ENCODE measurements at places on chromosomes 3 and 15. TPM values are rescaled to one million over a fixed set of nuclear protein-coding genes. Genes with fewer than 3 reads are reported as not detected.

- H3K4me1 ChIP-seq: no peaks in the 10 kb centered on the region
- no peak overlapping the region for H3K4me3 ChIP-seq
- DNase-seq: no peak
These were observed 65.9 kb downstream of the THSD4 start for GRCh38 chr15:71180986-71181853.

The SH3GL3 gene
- 0.22 TPM for total RNA-seq

The IL17RD gene
- 7.9 TPM for total RNA-seq

GRCh38 chr15:63918901-63919348, 85.2 kb upstream of the HERC1 start:
- H3K4me1 ChIP-seq: no peaks in the 10 kb centered on the region
- no peak overlapping the region for H3K27ac ChIP-seq
- no peak for DNase-seq
- H3K4me3 ChIP-seq: no peak overlapping the region
- no peaks in the 10 kb centered on the region for H3K27me3 ChIP-seq

DNA sequence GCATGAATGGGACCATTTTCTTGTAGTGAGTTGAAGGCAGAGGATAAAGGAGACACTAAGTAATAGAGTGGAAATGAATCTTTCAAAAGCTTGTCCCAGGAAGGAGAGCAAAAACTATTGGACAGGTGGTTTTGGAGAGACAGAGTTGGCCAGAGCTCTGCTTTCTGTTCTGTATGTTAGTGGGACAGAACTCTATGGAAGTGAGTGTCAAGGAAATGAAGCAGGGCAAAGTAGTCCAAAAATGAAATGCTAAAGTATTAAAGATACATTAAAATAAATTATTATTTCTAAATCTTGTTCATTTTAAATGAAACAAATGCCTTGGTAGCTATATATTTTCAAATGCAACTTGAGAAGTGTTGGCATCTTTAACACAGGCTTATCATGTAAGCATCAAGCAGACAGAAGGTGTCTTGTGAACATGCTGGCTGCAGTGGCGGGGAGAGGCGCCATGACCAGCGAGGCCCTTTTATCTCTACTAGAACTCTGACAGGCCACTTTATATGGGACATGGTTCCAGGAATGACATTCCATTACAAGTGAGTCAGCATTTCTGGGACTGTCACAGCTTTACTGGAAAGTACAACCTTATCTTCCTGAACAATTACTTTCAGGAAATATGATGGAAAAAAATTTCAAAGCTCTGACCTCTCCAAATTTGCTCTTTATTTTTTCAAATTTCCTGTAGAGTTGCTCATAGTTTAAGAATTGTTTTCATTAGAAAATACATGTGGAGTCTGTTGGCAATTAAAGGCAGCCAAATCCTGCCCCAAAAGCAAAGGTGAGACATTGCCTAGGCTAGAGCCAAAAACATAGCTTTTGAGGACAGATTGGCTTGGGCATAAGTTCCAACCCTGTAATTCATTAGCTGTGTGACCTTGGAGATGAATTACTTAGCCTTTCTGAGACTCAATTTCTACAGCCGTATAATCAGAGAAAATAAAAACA, 106.5 kb downstream of the ECT2 start:
- no peaks in the 10 kb centered on the region for H3K4me1 ChIP-seq
- H3K27me3 ChIP-seq: no peaks in the 10 kb centered on the region
- DNase-seq: peak; percentile 62
- H3K27ac ChIP-seq: no peak overlapping the region
- H3K36me3 ChIP-seq: no peaks in the 10 kb centered on the region
- H3K4me3 ChIP-seq: no peak overlapping the region

- H3K27ac ChIP-seq: no peak overlapping the region
- H3K27me3 ChIP-seq: no peaks in the 10 kb centered on the region
- no peak for DNase-seq
- no peaks in the 10 kb centered on the region for H3K4me1 ChIP-seq
- no peaks in the 10 kb centered on the region for H3K36me3 ChIP-seq
- no peak overlapping the region for H3K4me3 ChIP-seq
These were observed 34.6 kb downstream of the GLDN start for GRCh38 chr15:51375966-51376640.

- no peaks in the 10 kb centered on the region for H3K36me3 ChIP-seq
- H3K4me3 ChIP-seq: no peak overlapping the region
- no peaks in the 10 kb centered on the region for H3K27me3 ChIP-seq
- H3K4me1 ChIP-seq: no peaks in the 10 kb centered on the region
These were observed 284.2 kb downstream of the ROBO2 start for GRCh38 chr3:77324105-77324504.

- H3K36me3 ChIP-seq: no peaks in the 10 kb centered on the region
- H3K27me3 ChIP-seq: no peaks in the 10 kb centered on the region
- no peak overlapping the region for H3K27ac ChIP-seq
- DNase-seq: no peak
These were observed 22.3 kb upstream of the C2CD4B start for GRCh38 chr15:62187425-62187824.

DNA sequence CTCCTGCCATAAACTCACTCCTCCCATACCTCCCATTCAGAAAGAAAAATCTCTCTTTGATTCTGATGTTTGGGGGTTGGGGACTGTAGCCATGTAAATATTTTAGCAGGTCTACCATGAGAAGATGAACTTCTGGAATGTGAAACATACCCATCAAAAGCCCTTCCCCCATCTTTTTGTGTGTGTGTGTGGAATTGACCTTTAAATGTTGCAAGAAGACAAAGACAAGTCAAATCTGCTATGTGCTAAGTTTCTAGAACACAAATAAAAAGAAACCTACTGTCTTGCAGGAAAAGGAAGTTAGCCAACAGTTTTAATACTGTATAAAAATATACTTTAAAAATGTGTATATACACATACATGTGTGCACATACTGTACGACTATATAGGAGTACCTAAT, 29.7 kb upstream of the USP50 start:
- no peak overlapping the region for H3K4me3 ChIP-seq
- no peaks in the 10 kb centered on the region for H3K36me3 ChIP-seq
- H3K27me3 ChIP-seq: no peaks in the 10 kb centered on the region
- no peak for DNase-seq
- no peaks in the 10 kb centered on the region for H3K4me1 ChIP-seq

GRCh38 chr3:28240441-28240840, 978 bp upstream of the CMC1 start:
- H3K27ac ChIP-seq: no peak overlapping the region
- no peaks in the 10 kb centered on the region for H3K27me3 ChIP-seq
- peaks cover 16% of the 10 kb centered on the region for H3K4me1 ChIP-seq
- H3K4me3 ChIP-seq: peak overlapping the region; percentile 80
- DNase-seq: no peak
- H3K36me3 ChIP-seq: no peaks in the 10 kb centered on the region

DNA sequence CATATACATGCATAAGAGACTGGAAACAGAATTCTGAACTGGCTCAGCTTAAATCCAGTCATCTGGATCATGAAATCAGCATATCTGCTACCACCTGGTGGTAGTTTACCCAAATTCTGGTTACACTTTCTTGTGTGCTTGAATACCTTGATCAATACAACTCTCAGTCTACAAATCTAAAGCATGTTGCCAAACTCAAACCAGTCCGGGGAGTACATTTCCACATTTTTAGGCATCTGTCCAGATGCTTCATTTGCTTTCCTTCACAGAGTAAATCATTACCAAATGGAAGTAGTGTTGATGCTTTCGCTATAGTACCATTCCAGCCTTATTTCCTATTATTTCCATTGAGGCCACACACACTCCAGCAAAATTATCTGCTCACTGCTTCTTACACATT, 126.4 kb downstream of the P2RY1 start:
- H3K27ac ChIP-seq: no peak overlapping the region
- H3K27me3 ChIP-seq: no peaks in the 10 kb centered on the region
- peaks cover 33% of the 10 kb centered on the region for H3K4me1 ChIP-seq
- no peak overlapping the region for H3K4me3 ChIP-seq

DNA sequence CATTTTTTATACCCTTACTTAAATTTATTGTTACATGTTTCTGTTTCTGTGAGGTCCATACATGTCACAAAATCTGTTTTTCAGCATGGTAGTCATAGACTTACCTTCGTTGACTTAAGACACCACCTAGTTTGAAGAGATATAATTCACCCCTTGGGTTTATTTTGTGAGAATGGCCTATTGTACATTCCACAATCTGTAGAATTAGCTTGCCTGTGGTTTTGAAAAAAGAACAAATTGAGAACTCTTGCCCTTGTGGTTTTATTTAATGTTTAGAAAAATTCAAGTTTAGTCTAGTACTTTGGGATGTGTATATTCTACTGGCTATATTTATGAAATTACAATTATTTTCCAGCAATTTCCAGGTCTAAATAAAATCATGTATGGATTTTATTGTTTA, 31.6 kb downstream of the FILIP1L start:
- no peaks in the 10 kb centered on the region for H3K4me1 ChIP-seq
- H3K27me3 ChIP-seq: no peaks in the 10 kb centered on the region
- no peak for DNase-seq
- no peaks in the 10 kb centered on the region for H3K36me3 ChIP-seq

The TF gene
- 0.24 TPM for total RNA-seq

GRCh38 chr15:73925848-73926218, 429 bp upstream of the LOXL1 start:
- H3K27me3 ChIP-seq: no peaks in the 10 kb centered on the region
- H3K36me3 ChIP-seq: no peaks in the 10 kb centered on the region
- peak overlapping the region; percentile 62 for H3K4me3 ChIP-seq

DNA sequence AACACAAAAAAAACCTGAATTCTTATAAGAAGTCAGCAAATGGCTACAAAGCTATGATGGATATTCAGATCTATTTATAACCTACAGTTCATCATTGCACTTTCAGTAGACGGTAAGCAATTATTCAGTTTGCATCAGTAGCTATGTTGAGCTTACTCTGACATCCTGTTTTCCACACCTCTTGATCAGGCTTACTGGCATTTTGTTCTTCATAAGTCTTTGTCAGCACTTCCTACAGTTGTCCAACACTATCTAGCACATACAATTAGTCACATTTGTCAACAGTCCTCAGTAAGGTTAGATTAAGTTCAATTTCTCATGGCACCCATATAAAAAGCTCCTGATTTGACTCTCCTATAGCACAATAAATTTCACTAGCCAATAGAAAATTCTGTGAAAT, 71.2 kb upstream of the ST3GAL6 start:
- DNase-seq: no peak
- H3K27me3 ChIP-seq: no peaks in the 10 kb centered on the region
- no peak overlapping the region for H3K4me3 ChIP-seq
- H3K27ac ChIP-seq: no peak overlapping the region
- no peaks in the 10 kb centered on the region for H3K36me3 ChIP-seq

- DNase-seq: no peak
- H3K4me3 ChIP-seq: no peak overlapping the region
- H3K27ac ChIP-seq: no peak overlapping the region
- H3K4me1 ChIP-seq: no peaks in the 10 kb centered on the region
- H3K36me3 ChIP-seq: no peaks in the 10 kb centered on the region
These were observed 410.3 kb upstream of the ZNF385D start for GRCh38 chr3:22161315-22161714.

DNA sequence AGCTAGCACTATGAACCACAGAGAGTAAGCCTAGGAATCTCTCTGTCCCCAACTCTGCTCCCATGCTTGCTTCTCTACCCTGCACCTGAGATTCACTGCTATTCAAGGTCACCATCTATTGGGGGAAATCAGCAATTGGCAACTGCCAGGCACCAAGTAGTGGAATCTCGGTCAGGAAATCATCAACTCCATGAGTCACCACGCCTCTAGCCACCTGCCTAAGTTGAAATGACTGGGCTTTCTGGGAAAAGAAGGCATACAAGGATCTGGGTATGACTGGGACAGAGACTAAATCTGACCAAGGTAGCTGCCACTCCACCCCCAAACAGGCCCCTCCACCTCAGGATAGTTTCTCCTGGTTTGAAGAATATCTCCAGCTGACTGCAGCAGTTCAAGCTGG, 464.1 kb upstream of the CBLB start:
- H3K4me1 ChIP-seq: peaks cover 25% of the 10 kb centered on the region
- H3K4me3 ChIP-seq: no peak overlapping the region
- H3K27ac ChIP-seq: no peak overlapping the region
- H3K36me3 ChIP-seq: 0 out of 2 replicates have a peak, but pooled peaks cover 11% of the 10 kb centered on the region

The PRC1 gene
- total RNA-seq: 145 TPM

GRCh38 chr3:28077572-28077971, 163.8 kb upstream of the CMC1 start:
- no peak overlapping the region for H3K4me3 ChIP-seq
- DNase-seq: no peak
- no peak overlapping the region for H3K27ac ChIP-seq
- no peaks in the 10 kb centered on the region for H3K4me1 ChIP-seq

GRCh38 chr15:93052090-93052879, 36.7 kb downstream of the RGMA start:
- no peaks in the 10 kb centered on the region for H3K4me1 ChIP-seq
- H3K27ac ChIP-seq: no peak overlapping the region
- H3K27me3 ChIP-seq: no peaks in the 10 kb centered on the region
- H3K4me3 ChIP-seq: no peak overlapping the region
- DNase-seq: no peak

DNA sequence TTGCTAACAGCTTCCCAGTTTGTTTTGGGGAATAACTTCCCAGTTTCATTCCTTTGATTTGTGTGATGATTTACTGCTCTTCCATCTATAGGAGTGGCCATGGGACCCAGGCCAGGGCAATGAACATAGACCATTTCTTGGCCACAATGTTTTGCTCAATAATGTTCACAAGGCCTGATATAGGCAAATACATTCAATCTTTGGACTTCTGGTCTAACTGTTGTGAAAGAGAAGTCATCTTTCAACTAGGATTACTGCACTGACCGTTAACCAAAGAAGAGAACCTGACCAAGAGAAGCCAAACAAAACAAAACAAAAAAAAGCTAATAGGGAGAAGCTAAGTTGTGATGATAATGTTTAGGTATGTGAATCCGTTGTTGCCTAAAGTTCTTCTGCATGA, 221.8 kb upstream of the SUCLG2 start:
- no peak for DNase-seq
- H3K27ac ChIP-seq: no peak overlapping the region
- H3K4me3 ChIP-seq: no peak overlapping the region
- no peaks in the 10 kb centered on the region for H3K4me1 ChIP-seq

DNA sequence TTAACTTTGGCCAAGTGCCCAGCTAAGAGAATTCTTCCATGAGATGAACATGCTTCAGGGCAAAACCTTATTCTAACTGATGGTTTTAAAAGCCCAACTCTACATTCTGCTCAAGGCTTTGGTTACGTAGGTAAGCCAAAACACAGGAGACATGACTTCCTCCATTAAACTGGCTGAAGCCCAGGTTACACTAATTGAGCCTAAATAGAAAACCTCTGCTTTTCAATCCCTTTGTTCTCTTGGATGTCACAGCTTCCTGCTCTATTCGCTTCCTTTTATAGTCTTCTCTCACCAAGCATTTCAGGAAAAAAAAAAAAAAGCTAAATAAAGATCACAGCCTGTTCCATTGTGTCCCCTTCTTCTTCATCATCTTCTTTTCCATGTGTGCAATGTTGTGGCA, 420.4 kb downstream of the TIGIT start:
- DNase-seq: no peak
- H3K27ac ChIP-seq: no peak overlapping the region
- no peak overlapping the region for H3K4me3 ChIP-seq
- H3K27me3 ChIP-seq: no peaks in the 10 kb centered on the region
